Panc1 (cell line): ENCODE measurements at places on chromosomes 3 and 15.

DNA sequence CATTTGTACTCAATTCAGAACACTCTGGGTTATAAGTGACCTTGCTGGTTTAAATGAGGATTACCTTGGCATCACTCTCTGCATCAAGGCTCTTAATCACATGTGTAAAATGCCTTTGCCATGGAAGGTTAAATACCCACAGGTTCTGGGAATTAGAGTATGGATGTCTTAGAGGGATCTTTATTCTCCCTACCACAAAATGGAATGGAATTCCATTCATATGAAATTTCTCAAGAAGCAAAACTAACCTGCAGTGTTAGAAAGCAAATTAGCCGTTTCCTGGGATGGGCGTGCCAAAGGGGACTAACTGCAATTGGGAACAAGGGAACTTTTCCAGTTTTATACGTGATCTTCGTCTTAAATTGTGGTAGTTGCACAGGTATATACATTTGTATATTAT is 39.8 kb downstream of the TBL1XR1 start:
- no peak for DNase-seq

GRCh38 chr3:10563396-10563795 is 58.0 kb upstream of the ATP2B2 start:
- no peak for DNase-seq

GRCh38 chr3:194087995-194088855 is 47.7 kb upstream of the HES1 start:
- DNase-seq, result no peak

- no peak for DNase-seq
These were observed 44.5 kb downstream of the ANAPC13 start for GRCh38 chr3:134441321-134441720.

DNA sequence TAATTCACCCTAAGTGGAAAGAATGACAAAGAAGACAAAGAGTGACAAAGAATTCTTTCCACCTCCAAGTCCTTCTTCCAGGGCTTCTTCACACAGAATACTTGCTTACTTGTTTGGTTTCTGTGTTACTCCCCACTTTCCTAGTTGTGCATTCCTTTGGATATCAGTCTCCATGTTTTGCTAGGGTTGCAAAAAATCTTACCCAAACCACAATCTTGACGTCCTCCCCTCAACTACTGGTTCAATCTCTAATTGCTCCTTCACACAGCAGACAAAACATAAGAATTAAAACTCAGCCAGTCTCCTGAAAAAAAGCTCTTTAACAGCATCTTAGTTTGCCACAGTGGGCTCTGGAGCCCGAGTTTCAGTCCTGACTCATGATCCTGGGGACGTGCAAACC is 297.6 kb upstream of the CHRNA7 start:
- no peak for DNase-seq

DNA sequence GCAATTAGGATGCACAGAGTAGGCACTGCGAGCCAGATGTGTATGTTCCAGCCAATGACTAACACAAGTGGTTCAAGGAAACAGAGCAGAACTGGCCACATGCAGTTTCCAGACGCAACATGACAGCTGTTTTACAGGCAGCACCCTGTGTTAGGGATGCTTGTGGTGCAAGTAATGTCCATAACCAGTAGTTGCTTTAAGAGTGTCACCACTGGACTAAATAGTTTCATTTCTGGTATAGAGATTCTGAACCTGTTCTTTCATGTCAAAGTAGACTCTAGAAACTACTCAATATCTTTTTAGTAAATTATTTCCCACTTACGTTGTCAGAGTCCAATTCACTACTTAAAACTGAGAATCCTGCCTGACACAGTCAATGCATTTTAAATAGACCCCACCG is 14.5 kb upstream of the LPP start:
- DNase-seq, result no peak

- no peak for DNase-seq
These were observed 39.9 kb downstream of the OIP5 start for GRCh38 chr15:41292521-41292920.

DNA sequence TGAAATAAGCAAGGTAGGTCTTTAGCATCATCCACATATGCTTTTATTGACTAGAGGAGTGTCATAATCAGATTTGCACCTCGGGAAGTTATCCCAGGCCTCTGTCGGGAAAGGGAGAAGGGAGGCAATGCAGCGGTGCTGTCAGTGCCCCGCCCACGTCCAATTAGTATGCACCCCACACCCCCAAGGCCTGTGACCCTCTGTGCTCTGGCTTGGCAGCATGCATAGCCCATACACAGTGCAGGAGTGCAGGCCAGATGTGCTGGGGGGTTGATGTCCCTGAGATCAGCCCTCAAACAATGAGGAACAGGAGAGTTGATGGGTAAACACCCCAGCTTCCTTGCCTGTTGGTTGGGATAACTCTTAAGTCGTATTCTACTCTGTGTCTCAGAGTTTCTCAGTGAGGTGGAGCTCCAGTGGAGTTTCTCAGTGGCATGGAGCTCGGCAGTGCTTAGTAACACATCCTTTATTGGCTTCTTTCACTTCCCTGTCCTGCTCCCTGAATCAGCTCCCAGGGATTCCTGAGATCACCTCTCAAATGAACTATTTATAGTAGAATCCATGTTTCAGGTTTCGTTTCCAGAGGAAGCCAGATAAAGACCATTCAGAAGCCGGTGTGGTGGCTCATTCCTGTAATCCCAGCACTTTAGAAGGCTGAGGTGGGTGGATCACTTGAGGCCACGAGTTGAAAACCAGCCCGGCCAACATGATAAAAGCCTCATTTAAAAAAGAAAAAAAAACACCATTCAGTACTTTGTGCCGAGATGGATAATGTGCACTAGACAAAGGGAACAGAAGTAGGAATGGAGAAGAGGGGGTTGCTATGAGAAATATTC is 26.7 kb upstream of the NDUFB4 start:
- DNase-seq, result no peak

DNA sequence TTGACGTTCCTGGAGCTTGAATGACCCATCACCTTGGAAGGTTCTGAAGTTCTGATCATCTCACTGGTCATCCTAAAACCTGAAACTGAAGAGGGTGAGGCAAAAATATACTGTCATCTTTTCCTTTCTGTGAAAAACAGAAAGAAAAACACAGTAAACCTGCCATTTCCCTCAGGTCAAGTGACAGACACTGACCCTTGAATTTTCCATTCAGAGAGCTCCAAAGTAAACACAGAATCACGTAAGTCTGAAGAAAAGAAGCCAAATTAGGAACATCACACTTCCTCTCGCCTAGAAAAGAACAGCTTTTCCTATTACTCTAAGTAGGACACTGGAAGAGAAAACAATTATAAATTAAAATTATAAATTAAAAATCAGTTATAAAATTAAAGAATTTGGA is 78.7 kb upstream of the TGFBR2 start:
- DNase-seq, result no peak

GRCh38 chr15:100224206-100225185 is 117.3 kb downstream of the ADAMTS17 start:
- no peak for DNase-seq

DNA sequence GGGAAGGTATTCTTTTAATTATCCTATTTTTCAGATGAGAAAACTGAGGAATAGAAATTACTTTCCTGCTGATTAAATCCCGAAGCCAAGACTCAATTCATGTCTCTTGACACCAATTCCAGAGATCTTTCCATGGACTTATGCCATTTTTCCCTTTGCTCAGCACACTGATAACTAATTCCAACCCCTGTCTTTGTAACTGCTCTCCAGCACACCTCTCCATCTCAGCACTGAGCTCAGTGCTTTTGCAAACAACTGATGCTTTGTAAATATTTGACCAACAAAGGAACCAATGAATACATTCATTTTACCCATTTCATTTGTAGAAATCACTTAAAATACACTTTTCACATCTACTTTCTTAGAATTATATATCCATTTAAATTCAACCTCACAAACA is 249.1 kb downstream of the IL5RA start:
- no peak for DNase-seq

DNA sequence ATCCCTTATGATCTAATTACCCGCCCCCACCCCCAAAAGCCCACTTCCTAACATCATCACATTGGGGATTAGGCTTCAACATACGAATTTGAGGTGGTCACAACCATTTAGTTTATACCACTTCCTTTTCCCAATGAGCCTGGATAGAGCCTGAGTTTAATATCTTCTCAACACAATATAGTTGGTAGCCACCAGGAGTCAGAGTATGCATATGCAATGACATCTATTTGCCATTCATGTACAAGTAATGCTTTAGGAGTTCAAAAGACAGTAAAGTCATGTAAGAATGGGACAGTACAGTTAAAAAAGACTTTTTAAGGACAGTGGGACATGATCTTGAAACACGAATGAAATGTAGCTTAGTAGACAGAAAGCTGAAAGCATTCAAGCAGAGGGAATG is 172.4 kb downstream of the DCLK3 start:
- DNase-seq, result no peak
